ENCODE measurements at places on chromosomes 1 and 21.
A peak's percentile ranks its signal among the peaks of the same experiment; 100 is the strongest.

DNA sequence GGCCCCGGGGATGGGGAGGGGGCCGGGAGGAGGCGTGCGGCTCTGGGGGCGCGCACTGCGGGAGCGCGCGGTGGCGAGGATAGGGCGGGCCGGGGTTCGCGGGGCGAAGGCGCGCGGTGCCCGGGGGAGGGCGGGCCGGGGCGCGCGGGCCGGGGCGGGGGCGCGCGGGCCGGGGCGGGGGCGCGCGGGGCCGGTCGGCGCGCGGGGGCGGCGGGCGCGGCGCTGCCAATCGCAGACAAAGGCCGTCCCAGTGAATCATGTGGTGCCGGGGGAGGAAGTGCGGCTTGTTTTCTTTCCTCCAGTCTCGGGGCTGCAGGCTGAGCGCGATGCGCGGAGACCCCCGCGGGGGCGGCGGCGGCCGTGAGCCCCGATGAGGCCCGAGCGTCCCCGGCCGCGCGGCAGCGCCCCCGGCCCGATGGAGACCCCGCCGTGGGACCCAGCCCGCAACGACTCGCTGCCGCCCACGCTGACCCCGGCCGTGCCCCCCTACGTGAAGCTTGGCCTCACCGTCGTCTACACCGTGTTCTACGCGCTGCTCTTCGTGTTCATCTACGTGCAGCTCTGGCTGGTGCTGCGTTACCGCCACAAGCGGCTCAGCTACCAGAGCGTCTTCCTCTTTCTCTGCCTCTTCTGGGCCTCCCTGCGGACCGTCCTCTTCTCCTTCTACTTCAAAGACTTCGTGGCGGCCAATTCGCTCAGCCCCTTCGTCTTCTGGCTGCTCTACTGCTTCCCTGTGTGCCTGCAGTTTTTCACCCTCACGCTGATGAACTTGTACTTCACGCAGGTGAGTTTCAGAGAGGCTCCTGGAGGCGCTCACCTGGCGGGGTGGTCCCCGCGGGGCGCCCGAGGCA, at the start of gene GPR137B:
Gene GPR137B, plus strand, starts transcription at position 287 of the 851 bp plus-strand sequence. Its CDS starts 84 bp downstream, at position 371.
- peaks cover 23% of the 10 kb centered on the region for H3K4me1 ChIP-seq
- H3K27ac ChIP-seq, result peak within 1 kb of the TSS; percentile 67
- H3K4me3 ChIP-seq, result peak within 1 kb of the TSS; percentile 84
- peak; percentile 11 for DNase-seq
- H3K27me3 ChIP-seq, result no peaks in the 10 kb centered on the region

- H3K4me3 ChIP-seq, result no peak overlapping the region
- no peak overlapping the region for H3K27ac ChIP-seq
These were observed 2.6 kb upstream of the TNNI1 start for GRCh38 chr1:201424146-201424545.

- no peak overlapping the region for H3K4me3 ChIP-seq
- H3K36me3 ChIP-seq, result no peaks in the 10 kb centered on the region
- H3K27ac ChIP-seq, result no peak overlapping the region
- H3K27me3 ChIP-seq, result no peaks in the 10 kb centered on the region
- DNase-seq, result no peak
- H3K4me1 ChIP-seq, result no peaks in the 10 kb centered on the region
These were observed 43.1 kb upstream of the COX20 start for GRCh38 chr1:244792188-244792850.

DNA sequence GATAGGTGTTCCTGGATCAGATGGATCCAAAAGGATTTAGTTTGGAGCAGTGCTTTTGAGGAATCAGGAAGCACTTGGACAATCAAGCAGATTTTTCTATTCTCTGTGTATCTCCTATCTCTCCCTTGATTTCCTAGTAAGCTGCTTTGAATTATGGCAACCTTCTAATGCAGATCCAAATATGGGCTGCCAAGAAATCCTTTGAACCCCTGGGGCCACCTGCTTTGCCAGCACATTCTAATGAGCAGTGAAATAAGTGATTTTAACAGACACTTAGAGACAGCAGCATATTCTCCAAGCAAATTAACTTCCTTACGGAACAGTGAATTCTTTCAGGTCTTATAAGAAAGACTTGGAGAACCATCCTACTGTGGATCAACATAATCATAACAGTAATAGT, 195.4 kb downstream of the GPR52 start:
- H3K27me3 ChIP-seq, result no peaks in the 10 kb centered on the region
- H3K27ac ChIP-seq, result no peak overlapping the region
- DNase-seq, result no peak

- DNase-seq, result no peak
- H3K4me1 ChIP-seq, result peaks cover 12% of the 10 kb centered on the region
- H3K36me3 ChIP-seq, result peaks cover 27% of the 10 kb centered on the region
- no peak overlapping the region for H3K4me3 ChIP-seq
These were observed 7.7 kb upstream of the CDK11B start for GRCh38 chr1:1666526-1666925.

DNA sequence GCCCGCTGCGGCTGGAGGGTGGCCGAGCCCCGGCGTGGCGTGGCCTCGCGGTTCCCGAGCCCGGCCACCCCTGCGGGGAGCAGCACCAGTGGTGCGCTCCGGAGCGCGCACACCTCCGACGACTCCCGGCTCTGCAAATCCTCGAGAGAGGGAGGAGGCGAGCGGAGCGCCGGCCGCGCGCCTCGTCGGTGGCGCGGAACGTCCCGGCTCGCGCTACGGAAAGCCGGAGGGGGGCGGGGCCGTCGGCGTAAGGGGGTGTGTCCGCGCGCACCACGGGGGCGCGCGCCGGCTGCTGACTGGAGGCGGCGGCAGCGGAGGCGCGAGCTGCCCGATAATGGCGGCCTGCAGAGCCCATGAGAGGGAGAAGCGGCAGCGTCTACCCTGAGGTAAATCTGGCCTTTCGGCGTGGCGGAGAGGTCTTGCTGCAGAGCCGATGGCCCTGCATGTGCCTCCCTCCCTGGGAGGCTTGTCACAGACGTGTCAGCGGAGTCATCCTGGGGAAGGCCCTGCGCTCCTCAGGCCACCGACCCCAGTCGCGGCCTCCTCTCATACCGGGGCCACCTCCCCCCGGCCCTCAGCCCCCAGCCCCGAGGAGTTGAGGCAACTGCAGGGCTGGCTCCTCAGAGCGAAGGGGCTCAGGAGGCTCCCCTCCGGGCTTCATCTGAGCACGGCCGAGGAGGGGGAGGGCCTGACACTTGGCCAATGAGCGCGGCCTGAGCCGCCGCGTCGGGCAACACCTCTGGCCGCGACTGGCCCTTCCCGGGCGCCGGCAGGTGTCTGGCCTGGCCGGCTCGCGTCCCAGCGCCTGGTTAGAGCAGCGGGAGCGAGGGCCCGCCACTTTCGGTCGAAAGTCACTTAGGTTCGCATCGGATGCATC, at the start of gene PDIK1L:
Gene PDIK1L, plus strand, starts transcription at position 295 of the 877 bp plus-strand sequence. CDS start 2,485 bp downstream, outside the sequence.
- H3K27me3 ChIP-seq, result no peaks in the 10 kb centered on the region
- peak; percentile 75 for DNase-seq
- peak within 1 kb of the TSS; percentile 85 for H3K4me3 ChIP-seq
- peaks cover 32% of the 10 kb centered on the region for H3K4me1 ChIP-seq
- H3K27ac ChIP-seq, result peak within 1 kb of the TSS; percentile 95
- H3K36me3 ChIP-seq, result no peaks in the 10 kb centered on the region

DNA sequence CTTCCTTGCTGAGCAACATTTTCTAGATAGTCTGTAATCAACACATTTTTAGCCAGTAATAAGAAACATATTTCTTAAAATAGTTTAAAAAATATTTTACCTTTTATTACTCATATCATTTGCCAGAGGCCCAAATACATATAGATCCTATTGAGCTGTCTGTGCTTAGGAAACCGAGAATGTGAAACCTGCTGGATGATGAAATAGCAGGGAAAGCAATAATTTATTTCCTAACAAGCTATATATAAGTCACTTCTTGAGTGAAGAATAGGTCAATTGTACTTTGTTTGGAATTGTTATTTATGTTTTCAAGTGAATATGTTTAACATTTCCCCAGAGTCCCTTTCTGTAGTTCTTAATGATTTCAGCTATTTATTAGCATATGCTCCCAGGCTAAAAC, 339.9 kb upstream of the TMPRSS15 start:
- no peak for DNase-seq
- H3K4me1 ChIP-seq, result no peaks in the 10 kb centered on the region
- no peaks in the 10 kb centered on the region for H3K27me3 ChIP-seq
- no peak overlapping the region for H3K4me3 ChIP-seq

DNA sequence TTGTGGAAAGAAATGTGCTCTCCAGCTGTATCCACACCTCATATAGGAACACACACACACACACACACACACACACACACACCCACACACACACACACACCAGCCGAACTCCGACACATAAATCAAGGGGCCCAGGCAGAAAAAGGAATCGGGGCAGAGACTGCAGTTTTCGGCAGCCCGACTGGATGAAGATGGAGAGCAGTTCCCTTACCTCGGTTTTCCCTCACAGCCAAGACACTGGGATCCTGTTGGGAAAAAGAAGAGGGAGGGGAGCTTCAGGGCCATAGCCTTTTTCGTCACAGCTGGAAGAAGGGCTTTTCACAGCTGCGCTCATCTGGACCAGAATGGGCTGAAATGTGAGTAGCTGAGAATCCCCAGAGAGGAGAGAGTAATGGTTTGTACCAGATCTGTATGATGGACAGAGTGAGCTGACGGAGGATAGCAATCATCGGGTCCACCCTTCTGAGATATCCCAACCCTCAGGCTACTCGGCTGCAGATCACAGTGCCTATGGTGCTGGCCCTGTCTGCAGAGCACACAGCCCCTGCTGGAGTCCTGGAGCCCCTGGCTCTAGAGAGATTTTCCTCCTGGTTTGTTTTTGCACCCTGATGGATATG, 37.7 kb downstream of the PIK3C2B start:
- H3K27ac ChIP-seq, result no peak overlapping the region
- H3K36me3 ChIP-seq, result peaks cover 9% of the 10 kb centered on the region
- peaks cover 6% of the 10 kb centered on the region for H3K4me1 ChIP-seq

GRCh38 chr1:116708255-116708900, 40.8 kb upstream of the IGSF3 start:
- no peaks in the 10 kb centered on the region for H3K36me3 ChIP-seq
- no peak overlapping the region for H3K4me3 ChIP-seq
- H3K4me1 ChIP-seq, result peaks cover 10% of the 10 kb centered on the region
- peak overlapping the region; percentile 6 for H3K27ac ChIP-seq

DNA sequence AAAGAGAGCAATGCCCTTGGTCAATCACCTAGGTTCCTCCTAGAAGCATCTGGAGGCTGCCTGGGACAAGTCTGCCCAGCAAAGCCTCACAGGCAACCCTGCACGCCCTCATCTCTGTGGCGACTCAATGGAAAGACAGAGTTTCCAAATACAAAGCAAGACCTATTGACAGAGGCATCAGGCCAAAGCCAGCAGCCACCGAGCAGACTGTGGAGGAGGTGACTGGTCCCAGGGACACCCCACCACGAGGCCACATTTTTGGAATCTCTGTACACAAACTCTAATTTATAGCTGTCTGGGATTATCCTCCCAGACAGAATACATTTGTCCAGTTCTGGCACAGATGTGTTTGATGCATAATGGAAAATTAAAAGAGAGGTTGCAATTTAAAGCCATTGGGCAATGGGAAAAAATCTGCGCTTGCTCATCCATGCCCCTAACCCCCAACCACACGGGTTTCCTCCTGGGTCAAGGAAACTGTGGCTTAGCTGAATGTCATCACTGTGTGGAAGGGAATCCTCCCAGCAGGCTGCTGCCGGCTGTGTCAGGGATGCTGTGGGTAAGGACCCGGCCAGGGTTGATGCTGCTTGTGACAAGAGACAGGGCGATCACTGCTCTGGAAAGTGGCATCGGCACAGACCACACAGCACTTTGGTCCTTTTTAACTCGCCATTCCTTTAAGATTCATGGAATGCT, 14.3 kb downstream of the TSPAN2 start:
- H3K27me3 ChIP-seq, result peaks cover 6% of the 10 kb centered on the region
- H3K27ac ChIP-seq, result no peak overlapping the region
- H3K4me1 ChIP-seq, result peaks cover 15% of the 10 kb centered on the region
- DNase-seq, result no peak
- no peak overlapping the region for H3K4me3 ChIP-seq

DNA sequence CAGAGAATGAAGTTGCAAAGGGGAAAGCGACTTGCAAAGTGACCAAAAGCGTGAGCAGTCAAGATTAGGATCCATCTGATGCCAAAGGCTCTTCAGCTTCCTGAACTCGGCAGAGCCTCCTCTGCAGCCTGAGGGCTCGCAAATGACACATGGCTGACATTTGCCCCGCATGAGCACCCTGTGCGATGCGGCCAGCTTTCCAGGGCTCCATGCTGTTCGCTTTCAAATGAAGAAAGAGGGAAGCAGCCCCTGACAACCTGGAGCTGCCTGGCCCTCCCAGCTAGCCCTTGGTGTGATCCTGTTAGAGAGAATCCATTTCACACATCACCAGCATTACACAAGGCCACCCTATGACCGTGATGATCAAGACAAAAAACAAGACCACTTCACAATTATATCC, 20.2 kb upstream of the FAM131C start:
- H3K36me3 ChIP-seq, result no peaks in the 10 kb centered on the region
- no peak for DNase-seq
- H3K4me1 ChIP-seq, result peaks cover 27% of the 10 kb centered on the region
- no peak overlapping the region for H3K27ac ChIP-seq

- peaks cover 24% of the 10 kb centered on the region for H3K4me1 ChIP-seq
- no peak overlapping the region for H3K4me3 ChIP-seq
- no peak for DNase-seq
- H3K36me3 ChIP-seq, result no peaks in the 10 kb centered on the region
These were observed 28.4 kb downstream of the TRIM45 start for GRCh38 chr1:117093091-117093534.

GRCh38 chr1:64453688-64454087, 16.2 kb upstream of the CACHD1 start:
- H3K27me3 ChIP-seq, result no peaks in the 10 kb centered on the region
- no peak for DNase-seq
- no peak overlapping the region for H3K4me3 ChIP-seq
- no peaks in the 10 kb centered on the region for H3K36me3 ChIP-seq
- H3K27ac ChIP-seq, result no peak overlapping the region

- no peaks in the 10 kb centered on the region for H3K27me3 ChIP-seq
- no peak overlapping the region for H3K4me3 ChIP-seq
- peaks cover 52% of the 10 kb centered on the region for H3K4me1 ChIP-seq
- no peak for DNase-seq
- H3K27ac ChIP-seq, result peak overlapping the region; percentile 88
These were observed 5.9 kb upstream of the PIGR start for GRCh38 chr1:206952171-206952570.

DNA sequence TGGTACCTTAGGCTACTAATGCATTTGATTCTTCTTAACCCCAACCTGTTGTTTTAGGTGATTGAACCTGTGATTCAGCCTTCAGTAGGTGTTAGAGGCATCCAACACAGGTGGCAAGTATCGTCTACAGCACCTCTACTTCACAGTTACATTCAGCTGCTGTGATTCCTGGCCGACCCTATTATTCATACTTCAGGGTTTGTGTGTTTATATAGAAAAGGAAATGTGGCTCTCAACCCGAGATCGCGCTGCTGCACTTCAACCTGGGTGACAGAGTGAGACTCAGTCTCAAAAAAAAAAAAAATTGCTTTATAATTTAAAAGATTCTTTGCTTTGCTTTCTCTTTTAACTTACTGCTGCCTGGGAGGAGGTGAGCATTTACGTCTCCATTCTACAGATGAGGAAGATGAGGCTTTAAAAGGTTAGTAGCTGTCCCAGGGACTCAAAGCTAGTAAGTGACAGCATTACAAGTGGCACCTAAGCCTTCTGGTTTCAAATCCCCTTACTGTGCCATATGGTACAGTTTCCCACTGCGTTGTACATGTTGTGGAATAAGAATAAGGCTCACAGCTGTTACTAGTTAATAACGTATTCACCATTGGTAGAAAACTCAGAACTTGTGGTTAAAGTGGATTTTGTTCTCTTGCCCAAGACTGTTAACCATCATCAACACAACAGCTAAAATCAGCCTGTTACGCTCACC, 9.9 kb upstream of the GPR25 start:
- peak overlapping the region; percentile 29 for H3K27ac ChIP-seq
- H3K36me3 ChIP-seq, result no peaks in the 10 kb centered on the region
- no peak overlapping the region for H3K4me3 ChIP-seq
- no peak for DNase-seq
- H3K4me1 ChIP-seq, result no peaks in the 10 kb centered on the region

All from esophagus squamous epithelium (tissue), 5 donors.